Urinary bladder (tissue), 4 donors: ENCODE measurements at places on chromosomes 16 and 17. TPM values are rescaled to one million over a fixed set of nuclear protein-coding genes. Genes with fewer than 3 reads are reported as not detected.
A peak's percentile ranks its signal among the peaks of the same experiment; 100 is the strongest.

Gene BRICD5
- total RNA-seq, result 4.0 TPM

Gene SLC6A2
- total RNA-seq, result 10.5 TPM

Gene NPIPB9
- total RNA-seq, result 9.3 TPM

Gene SDF2
- 35.8 TPM for total RNA-seq

Gene TMEM106A
- total RNA-seq, result 10.7 TPM

Gene BCO1
- 0.11 TPM for total RNA-seq

Gene NOXO1
- not detected for total RNA-seq

Gene ASGR1
- total RNA-seq, result 1.7 TPM

Gene CSH1
- 0.42 TPM for total RNA-seq

Gene KRT33A
- not detected for total RNA-seq

Gene RPL26
- total RNA-seq, result 3,064 TPM

Gene RANGRF
- total RNA-seq, result 4.3 TPM

Gene MEIOB
- total RNA-seq, result not detected

Gene SUZ12
- 55.5 TPM for total RNA-seq

Gene OR1A1
- total RNA-seq, result not detected

Gene SULT1A4
- total RNA-seq, result 2.0 TPM

Gene RFNG
- total RNA-seq, result 16.5 TPM

Gene CYBA
- 90.4 TPM for total RNA-seq

Gene AGRP
- not detected for total RNA-seq

- no peak for DNase-seq
Measured at GRCh38 chr16:31696968-31697743, 169.5 kb downstream of the AHSP start.

GRCh38 chr16:71882505-71883167 is 1.3 kb downstream of the ZNF821 start:
- peak; percentile 31 for DNase-seq

DNA sequence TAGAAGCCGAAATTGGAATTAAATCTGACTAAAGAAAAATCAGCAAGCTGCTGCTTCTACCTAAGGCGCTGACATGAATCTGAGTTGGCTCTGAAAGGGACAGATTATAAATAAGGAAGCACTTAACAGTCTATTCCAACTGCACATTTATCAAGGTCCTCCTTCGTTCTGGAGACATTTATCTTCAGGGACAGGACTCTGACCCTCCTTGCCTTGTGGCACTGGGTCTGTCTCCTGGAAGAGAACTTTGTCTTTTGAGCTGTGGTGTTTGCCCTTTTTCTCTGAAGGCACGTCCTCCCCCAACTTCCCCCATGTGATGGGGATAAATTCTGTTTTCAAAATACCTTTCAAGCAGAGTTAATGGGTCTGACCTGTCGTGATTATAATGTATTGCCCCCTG is 47.0 kb upstream of the MARCHF10 start:
- DNase-seq, result no peak

- no peak for DNase-seq
Measured at GRCh38 chr17:62724398-62725146, 83.5 kb downstream of the MARCHF10 start.

GRCh38 chr17:46072998-46073397 is 73.9 kb downstream of the STH start:
- DNase-seq, result no peak

DNA sequence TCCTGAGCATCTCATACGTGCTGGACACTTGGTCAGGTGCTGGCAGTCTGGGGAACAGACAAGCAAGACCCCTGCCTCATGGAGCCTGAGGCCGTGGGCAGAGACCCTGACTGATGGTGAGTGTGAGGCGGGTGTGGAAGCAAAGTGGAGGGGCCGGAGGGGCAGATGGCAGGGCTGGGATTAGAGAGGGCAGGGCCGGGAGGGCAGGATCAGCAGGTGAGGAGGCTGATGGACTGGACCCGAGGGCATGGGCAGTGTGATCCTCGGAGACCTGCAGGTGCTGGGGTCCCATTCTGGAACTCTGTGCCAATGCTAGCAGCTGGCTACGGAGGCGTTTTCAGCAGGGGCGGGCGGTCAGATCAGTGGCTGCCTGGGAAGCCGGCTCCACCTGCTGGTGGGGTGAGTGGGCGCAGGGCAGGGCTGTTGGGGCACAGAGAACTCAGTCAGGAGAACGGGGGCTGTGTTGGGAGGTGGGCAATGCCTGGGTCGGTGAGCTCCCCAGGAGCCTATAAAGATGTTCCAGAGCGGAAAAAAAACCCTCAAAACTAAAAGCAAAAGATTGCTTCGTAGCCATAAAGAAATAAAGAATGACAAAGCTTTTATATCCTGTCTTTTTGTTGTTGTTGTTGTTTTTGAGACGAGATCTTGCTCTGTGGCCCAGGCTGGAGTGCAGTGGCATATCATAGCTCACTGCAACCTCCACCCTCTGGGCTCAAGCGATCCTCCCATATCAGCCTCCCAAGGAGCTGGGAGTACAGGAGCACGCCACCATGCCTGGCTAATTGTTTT is 8.9 kb upstream of the C16orf74 start:
- DNase-seq, result no peak

GRCh38 chr17:17254036-17254435 is 17.1 kb upstream of the FLCN start:
- DNase-seq, result no peak

DNA sequence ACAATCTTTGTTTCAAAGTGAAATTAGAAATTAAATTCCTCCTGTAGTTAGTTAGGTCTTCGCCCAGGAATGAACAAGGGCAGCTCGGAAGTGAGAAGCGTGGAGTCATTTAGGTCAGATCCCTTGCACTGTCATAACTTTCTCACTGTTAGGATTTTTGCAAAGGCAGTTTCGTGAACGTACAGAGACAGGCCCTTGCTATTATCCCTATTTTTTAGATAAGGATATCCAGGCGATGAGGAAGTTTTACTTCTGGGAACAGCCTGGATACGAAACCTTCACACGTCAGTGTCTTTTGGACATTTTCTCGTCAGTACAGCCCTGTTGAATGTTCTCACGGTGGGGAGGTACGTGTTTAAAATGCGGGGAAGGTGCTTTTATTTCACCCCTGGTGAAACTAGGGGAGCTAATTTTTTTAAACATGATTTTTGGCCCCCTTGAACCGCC is 318 bp upstream of the RBL2 start:
- peak; percentile 58 for DNase-seq

GRCh38 chr17:3531266-3532101 is 26.1 kb downstream of the TRPV3 start:
- DNase-seq, result no peak

- no peak for DNase-seq
Measured at GRCh38 chr16:80081846-80082245, 458.9 kb upstream of the DYNLRB2 start.

DNA sequence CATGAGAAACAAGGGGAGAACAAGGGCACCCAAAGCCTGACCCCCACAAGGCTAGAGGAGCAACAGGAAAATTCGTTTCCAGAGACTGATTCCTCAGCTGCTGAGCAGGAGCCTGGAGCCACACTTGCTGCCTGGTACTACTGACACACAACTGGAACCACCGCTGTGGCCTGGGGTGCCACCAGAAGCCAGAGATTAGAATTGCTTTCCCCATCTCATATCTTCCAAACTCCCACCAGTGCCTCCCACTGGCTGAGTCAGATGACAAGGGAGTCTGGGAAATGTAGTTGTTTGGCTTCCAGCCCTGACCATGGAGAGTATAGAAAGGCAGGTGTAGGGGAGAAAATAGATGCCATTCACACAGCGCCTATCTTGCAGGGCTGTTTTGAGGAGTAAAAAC is 4.1 kb upstream of the TMEM11 start:
- no peak for DNase-seq

GRCh38 chr17:50270435-50271362 is 3.6 kb upstream of the TMEM92 start:
- DNase-seq, result no peak

DNA sequence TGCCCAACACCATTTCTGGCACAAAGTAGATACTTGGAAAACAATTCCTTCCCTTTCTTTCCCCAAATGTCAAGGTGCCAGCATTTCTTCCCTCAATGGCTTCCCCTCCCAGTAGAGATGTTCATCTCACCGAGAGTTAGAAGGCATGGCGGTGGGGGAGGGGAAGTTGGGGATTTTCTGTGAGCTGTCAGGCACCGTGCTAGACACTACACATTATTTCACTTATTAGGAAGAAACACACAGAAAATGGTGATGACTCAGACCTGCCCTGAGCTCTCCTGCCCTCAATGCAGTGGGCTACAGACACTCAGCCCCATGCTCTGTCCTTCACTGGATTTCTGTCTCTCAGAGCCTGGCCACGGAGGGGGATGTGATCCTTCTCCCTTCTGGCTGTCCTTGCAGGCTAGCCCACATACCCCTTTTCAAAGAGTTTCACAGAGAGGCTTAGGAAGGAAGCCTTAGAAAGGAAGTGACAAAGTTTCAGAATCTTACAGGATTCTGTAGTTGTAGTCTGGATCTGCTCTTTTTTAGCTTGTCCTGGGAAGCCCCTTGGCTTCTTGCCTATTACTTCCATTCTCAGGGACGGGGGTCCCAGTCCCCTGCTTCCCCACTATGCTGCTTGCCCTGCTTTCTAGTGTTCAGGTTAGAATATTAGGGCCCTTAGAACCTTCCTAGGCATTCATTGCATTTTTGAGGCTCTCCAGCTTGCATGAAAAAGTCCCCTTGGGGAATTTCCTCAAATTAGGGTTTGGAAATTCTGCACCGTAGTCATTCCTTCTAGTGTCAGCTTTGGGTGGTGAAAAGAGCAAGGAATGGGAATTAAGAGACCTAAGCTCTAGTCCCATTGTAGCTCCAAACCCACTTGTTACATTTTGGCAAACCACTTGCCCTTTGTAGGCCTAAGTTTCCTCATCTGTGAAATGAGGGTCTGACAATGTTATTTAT is 12.2 kb upstream of the CCL5 start:
- DNase-seq, result no peak

GRCh38 chr17:7789131-7789530 is 44.9 kb upstream of the KDM6B start:
- DNase-seq, result no peak

DNA sequence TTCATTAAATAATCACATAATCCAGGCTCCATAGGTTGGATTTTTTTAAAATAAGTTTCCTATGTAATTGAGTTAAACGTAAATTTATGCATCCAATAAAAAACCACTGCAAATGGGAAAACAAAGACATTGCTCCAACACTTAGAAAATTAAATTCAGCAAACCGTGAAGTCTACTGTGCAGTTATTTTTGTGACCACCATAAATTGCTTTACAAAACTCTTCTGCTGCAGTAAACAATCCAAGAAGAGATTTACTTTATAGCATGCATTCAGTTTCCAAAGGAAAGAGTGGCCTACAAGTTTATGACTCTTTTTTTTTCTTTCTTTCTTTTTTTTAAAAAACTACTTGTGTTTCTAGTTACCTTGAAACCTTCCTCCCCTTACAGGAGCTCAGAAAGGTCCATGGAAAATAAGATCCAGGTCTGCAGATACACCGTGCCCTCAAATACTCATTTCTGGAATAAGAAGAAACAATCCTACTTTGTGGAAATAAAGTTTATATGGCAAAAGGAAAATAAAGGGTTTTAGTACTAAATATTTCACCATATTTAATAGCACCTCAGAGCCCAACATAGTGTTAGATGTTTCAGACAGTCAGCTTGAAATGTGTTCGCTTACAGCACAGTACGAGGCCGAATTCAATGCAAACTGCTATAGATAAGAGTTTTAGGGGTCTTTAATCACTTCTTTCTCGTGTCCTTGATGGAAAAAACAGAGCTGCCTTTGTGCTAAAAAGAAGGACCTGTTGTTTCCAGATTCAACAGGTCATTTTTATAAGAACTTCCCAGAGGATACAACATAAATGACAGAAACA is 3.2 kb downstream of the HS3ST3A1 start:
- no peak for DNase-seq

- no peak for DNase-seq
Measured at GRCh38 chr16:2001456-2002355, 7.9 kb downstream of the ZNF598 start.

GRCh38 chr16:47142486-47142820 is 1.3 kb downstream of the NETO2 start:
- no peak for DNase-seq

- no peak for DNase-seq
Measured at GRCh38 chr17:52024300-52024870, 134.1 kb downstream of the CA10 start.

DNA sequence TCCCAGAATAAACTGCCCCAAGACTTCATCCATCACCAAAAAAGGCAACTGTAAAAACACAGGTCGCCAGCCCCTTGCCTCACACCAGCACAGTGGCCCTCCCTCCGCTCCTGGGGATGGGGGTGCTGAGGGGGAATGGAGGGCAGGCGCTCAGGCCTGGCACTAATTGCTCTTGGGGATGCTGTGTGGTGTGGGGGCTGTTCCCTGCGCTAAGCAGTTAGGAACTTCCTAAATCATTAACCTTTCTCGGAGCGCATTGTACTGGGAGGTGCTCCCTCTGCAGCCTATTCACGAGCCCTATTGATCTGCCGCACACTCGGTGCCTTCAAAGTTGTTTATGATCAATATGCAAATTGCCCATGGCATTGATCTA is 199.9 kb downstream of the ZFHX3 start:
- no peak for DNase-seq

- DNase-seq, result no peak
Measured at GRCh38 chr16:28326881-28327610, 34.7 kb downstream of the SBK1 start.

DNA sequence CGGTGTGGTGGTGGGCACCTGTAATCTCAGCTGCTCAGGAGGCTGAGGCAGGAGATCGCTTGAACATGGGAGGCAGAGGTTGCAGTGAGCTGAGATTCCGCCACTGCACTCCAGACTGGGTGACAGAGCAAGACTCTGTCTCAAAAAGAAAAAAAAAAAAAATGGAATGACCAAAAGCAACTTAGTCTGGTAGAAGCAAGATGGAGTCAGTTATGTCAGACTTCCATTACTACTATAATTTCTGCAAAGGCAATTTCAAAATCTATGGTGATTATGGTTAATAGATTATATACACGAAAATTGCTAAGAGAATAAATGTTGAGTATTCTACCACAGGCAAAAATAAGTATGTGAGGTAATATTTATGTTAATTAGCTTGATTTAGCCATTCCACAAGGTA is 32.3 kb downstream of the NOL11 start:
- no peak for DNase-seq

- no peak for DNase-seq
Measured at GRCh38 chr16:27285676-27286196, 17.2 kb upstream of the NSMCE1 start.

DNA sequence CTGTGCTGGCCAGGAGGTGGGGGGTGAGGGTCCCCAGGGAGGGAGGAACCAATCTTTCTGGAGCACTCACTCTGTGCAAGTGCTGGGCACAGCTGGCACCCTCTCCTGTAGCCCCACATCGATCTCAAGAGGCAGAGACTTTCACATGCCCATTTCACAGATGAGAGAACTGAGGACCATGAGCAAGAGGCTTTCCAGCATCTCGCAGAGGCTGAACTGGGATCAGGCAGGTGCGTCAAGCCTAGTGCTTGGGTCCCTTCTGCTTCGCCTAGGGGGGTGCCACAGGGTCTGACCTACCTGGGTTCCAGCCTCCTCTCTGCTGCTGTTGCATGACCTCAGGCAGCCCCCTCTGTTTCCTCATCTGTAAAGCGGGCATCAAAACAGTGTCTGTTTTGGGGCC is 1.3 kb upstream of the WFDC1 start:
- DNase-seq, result no peak

GRCh38 chr16:84502075-84502474 is 2.4 kb downstream of the MEAK7 start:
- no peak for DNase-seq
